ENCODE measurements at places on chromosomes 11 and 22. TPM values are rescaled to one million over a fixed set of nuclear protein-coding genes. Genes with fewer than 3 reads are reported as not detected.

BATF2 gene
- total RNA-seq = 1.6 TPM

AMPD3 gene
- total RNA-seq = 12.5 TPM

MIAT gene
- total RNA-seq = 0.33 TPM

SEPTIN5 gene
- 17.2 TPM for total RNA-seq

AMOTL1 gene
- 16.0 TPM for total RNA-seq

APOBEC3B gene
- total RNA-seq = 15.6 TPM

BIRC2 gene
- total RNA-seq = 76.8 TPM

CYTH4 gene
- 1.3 TPM for total RNA-seq

SNX32 gene
- total RNA-seq = not detected

C11orf91 gene
- total RNA-seq = 1.3 TPM

FKBP2 gene
- 71.8 TPM for total RNA-seq

CASP5 gene
- total RNA-seq = not detected

NLRP14 gene
- total RNA-seq = 0.08 TPM

SPI1 gene
- 0.31 TPM for total RNA-seq

KDM4E gene
- not detected for total RNA-seq

NPAS4 gene
- total RNA-seq = 0.08 TPM
